SIG-M5 (cell line): ENCODE measurements at places on chromosomes 12 and 14.

DNA sequence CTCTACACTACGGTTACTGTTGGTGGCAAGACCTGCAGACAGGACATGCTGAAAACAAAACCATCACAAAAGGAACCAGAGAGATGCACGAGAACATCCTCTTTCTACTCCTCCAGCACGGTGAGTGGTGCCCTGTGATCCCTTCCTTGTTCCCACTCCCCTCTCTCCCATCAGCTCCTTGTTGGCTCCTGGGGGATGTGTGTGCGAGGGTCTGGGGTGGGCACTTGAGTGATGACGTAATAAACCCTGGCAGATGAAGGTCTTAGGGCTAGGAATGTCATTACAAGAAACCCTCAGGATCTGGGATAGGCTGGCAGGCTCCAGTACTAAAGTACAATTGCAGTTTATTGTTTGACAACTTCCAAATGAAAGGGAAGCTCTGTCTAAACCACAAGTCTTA is 261.5 kb downstream of the FOXN3 start:
- DNase-seq, result no peak

DNA sequence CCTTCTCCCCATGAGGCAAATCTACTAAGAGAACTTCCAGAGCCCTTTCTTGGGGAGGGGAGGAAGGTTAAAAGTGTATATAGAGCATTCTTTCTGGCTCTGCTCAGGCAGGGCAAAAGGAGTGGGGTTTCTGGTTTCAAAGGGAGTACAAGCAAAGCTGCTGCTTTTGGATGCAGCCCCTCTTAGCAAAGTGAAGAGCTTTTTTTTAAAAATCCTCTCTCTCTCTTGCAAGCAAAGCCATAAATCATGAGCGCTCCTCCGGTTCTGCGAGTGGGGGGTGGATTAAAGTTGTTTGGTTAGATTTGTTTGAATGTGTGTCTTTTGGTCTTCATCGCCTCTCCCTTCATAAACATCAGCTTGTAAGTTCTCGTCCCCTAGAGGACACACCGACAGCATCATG is 546.6 kb upstream of the TBX3 start:
- no peak for DNase-seq

DNA sequence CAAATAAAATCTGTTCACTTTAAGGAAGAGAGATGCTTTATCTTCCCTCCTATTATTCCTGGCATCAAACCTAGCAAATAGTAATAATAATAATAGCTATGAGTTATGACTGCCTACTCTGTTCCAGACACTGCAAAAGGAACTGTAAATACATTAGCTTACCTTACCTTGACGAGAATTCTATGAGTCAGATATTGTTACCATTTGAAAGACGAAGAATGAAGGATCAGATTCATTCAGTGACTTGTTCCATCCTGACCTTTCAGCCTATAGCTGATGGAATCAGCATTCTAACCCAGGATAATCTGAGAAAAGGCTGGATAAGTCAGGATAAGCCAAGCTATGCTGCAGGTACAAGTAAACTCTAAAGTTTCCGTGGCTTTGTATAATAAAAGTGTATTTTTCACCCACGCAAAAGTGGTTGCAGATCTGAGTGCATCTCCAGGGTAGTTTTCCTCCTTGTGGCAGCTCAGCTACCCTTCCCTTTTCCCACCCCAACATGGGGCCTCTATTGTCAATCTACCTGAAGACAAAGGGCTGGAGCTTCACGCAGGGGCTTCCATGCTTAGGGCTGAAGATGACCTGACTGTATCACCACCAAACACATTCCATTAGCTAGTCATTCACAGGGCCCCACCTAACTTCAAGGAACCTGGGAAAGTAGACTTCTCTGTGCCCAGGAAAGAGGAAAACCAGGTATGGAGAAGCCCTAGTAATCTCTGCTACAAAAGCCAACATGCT is 57.2 kb upstream of the CCND2 start:
- DNase-seq, result no peak

- no peak for DNase-seq
Observed at GRCh38 chr12:127485528-127485927, 781.4 kb upstream of the TMEM132C start.

DNA sequence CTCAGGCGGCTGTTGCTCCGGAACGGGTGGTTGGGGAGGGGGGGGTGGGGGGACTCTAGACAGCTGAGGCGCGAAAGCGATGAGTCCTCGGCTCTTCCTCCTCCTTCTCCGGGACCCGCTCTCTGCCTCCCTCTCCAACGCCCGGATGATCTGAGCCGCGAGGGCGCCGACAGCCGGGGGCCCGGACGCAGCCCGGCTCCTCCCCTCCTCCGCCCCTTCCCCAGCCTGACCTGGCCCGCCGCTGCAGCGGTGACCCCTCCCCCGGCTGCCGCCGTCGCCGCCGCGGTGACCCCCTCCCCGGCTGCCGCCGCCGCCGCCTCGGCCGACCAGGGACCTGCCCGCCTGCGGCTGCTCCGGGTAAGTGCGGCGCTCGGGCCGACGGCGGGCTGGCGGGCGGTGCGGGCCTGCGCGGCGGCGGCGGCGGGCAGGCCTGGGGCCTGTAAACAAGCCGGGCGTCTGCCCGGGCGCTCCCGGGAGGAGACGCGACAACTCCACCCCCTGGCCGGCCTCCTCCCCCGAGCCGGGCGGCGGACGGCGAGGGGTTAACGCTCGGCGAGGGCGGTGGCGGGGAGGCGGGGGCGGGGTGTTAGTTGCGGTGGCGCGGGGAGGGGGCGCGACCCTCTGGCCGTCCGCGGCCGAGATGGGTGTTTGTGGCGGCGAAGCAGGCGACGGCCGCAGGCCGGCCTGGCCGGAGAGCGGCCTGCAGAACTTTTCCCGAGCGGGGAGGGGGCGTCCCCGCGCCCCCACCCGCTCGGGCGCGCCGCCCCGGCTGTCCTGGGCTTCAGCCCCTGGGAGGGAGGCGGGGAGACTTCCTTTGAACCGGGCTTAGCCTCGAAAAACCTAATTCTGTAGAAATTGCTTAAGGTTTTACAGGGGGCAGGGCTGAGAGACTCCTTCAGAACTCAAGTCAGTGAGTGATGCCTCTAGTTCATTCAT is 568 bp downstream of the PPM1A start:
- DNase-seq, result no peak

DNA sequence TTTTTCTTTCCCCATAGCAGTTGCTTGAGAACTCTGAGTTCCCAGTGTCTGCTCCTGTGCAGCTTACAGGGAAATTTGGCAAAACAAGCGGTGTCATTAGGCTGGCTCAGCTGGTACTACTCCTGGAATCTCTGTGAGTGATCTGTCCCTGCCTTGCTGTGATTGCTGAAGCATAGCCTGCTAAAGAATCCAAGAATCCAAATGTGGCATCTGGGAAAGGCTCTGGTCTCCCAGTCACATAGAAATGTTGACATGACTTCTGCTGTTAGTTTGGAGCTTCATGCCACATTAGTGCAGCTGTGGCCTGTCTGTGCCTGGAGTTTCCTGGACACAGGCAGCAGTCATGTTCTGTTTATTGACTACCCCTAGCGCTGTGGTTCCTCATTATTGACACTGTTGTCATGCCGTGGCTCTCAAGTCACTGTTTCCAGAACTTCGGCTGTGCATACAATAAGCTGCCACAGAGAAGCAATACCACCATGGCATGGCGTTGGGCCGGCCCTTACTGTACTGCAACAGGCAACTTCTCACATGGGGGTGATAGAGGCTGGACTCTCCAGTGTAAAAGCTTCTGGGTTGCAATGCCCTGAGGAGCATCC is 166.8 kb downstream of the MYRFL start:
- DNase-seq, result no peak

GRCh38 chr12:131167334-131167733 is 213.6 kb downstream of the ADGRD1 start:
- DNase-seq, result no peak

DNA sequence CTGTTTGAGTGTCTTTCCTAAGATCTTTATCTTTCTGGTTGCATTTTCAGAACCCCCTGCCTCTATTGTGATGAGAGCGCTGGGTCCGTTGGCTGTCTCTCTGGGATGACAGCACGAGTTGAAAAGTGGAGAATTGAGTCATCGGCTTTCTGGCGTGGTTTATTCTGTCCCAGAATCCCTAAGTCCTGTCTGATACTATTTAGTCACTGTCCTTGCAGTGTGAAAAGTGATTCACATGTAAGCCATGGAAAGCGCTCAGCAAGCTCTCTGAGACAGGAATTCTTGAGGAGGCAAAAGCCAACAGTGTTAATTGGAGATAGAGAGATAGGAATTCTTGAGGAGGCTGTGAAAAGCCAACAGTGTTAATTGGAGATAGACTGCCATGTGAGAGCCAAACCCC is 121.7 kb downstream of the CHST11 start:
- DNase-seq, result no peak

DNA sequence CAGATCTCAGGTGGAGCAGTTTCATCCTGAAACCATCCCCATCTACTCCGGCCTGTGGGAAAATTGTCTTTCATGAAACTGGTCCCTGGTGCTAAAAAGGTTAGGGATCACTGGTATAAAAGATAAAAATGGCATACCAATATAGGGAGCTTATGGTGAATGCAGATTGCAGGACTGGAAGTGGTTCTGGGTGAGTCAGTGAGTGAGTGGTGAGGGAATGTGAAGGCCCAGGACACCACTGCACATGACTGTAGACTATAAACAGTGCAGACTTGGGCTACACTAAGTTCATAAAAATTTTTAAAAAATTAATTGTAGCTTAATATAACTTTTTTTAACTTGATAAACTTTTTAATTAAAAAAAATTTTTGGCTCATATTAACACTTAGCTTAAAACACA is 67.0 kb upstream of the RD3L start:
- DNase-seq, result no peak

DNA sequence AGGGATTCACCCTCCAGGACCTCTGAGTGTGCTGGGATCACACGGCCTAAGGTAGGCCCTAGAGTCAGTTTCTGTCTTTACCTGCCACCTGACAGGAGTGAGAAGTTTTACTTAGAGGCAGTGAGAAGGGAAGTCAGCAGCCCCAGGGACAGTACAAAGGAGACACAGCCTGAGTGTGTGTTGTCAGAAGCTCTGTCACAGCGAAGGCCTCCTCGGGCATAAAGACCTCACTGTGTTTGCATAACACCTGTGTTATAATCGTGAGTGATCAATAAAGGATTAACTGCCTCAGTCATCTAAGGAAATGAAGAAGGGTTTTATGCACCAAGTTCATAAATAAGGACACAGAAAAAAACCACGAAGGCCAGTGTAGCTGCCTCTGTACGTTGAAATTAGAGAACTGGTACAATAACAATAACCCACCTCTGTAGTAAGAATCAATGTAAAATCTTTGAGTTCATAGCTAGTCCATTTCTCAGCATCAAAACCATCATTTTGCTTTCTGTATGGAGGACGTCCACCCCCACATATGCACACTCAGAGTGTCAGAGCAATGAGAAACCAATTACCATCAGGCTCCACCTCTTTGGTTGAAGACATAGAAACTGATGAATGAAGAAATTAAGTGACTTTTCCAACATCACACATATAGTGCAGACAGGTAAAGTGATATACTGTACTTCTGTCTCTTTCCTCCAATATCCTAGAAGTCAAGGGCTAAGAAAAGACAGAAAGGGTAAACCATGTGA is 159.3 kb downstream of the DAD1 start:
- DNase-seq, result no peak

DNA sequence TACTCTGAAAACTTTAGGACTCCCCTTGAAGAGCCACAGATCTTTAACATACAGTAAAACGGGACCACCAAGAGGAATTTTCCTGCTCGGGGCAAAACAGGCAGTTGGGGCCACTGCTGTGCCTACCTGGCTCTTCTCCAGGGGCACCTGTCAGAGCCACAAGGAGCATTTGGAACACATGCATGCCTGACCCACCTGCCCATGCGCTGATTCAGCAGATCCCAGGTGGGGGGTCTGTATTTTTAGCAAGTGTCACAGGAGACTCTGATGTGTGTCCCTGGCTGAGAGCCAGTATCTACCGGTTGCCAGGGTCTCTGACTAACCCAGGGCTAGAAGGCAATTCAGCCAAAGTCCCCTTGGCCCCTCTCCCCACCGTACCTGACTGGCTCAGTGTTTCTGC is 6.5 kb downstream of the CTDSP2 start:
- no peak for DNase-seq

DNA sequence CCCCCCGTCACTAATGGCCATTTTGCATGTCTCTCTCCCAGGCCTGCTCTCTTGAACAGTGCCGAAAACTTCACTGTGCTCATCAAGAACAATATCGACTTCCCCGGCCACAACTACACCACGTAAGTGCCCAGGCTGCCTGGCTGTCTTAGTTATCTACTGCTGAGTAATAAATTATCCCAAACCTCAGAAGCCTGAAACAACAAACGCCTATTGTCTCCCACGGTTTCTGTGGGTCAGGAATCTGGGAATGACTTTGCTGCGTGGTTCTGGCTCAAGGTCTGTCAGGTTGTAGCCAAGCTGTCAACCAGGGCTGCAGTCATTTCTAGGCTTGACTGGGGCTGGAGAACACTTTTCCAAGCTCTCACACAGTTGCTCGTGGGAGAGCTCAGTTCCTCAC is 32.6 kb downstream of the P2RX7 start:
- no peak for DNase-seq

- no peak for DNase-seq
Observed at GRCh38 chr12:6915789-6916285, 1.5 kb downstream of the ENO2 start.

- DNase-seq, result no peak
Observed at GRCh38 chr12:7144414-7145120, 14.4 kb downstream of the CLSTN3 start.

- DNase-seq, result no peak
Observed at GRCh38 chr14:55731881-55732498, 152.0 kb downstream of the KTN1 start.

DNA sequence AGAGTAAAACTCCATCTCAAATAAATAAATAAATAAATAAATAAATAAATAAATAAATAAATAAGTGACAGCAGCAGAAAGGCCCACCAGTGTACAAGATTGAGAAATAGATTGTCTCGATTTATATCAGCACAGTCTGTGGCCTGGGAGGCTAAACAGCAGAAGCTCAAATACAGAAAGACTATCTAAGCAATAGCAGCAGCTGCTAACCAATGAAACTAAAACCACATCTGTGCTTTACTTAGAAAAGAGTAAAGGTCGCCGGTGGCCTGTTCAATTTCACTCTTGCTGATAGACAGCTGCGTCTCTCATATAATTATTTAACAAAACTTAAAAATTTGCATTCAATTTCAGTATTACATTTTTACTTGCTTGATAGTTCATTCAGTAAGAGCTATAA is 325.7 kb downstream of the CEP128 start:
- no peak for DNase-seq
